Foreskin keratinocyte (primary cell): ENCODE measurements at places on chromosomes 2 and 18. TPM values are rescaled to one million over a fixed set of nuclear protein-coding genes. Genes with fewer than 3 reads are reported as not detected.

- no peak for DNase-seq
These were observed 30.9 kb upstream of the DOCK10 start for GRCh38 chr2:225073198-225073597.

DNA sequence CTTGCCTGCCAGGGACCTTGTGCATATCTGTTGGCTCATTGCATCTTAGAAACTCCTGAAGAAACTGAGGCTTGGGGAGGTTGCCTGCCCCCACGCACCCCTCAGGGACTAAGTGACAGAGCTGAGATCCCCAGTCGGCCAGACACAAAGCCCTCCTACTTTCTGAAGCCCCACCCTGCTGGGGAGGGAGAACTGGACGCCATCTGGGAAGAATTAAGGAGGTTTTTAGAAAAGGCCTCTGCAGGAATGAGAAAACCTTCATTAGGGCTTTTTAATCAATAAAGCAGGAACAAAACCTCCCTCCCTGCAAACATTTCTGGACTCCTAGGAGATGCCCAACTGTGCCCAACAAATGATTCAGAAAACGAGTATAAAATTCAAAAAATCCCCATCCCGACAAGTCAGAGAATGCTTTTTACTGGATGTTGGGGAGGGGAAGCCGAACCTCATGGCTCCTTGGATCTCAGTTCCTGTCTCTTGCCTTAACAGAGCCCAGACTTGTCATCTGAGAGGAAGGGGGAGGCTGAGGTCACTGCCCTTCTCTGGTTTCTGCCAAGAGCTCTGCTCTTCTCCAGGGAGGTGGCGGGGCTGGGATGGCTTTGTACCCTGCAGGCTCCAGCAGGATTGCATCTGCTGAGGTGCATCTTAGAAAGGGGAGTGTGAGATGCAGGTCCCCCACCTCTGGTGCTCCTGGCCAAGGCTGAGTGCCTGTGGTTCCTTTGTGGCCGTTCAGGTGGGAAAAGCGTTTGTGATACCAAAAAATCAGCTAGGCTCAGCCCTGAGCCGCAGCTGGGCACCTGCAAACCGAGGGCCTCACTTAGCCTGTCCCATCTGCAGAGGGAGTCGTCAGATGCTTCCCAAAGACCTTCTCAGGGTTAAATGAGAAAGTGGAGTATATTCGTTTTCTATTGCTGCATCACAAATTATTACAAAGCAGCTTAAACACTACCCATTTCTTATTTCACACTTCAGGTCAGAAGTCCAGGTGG is 142.4 kb downstream of the ZFP36L2 start:
- DNase-seq = peak; percentile 97

DNA sequence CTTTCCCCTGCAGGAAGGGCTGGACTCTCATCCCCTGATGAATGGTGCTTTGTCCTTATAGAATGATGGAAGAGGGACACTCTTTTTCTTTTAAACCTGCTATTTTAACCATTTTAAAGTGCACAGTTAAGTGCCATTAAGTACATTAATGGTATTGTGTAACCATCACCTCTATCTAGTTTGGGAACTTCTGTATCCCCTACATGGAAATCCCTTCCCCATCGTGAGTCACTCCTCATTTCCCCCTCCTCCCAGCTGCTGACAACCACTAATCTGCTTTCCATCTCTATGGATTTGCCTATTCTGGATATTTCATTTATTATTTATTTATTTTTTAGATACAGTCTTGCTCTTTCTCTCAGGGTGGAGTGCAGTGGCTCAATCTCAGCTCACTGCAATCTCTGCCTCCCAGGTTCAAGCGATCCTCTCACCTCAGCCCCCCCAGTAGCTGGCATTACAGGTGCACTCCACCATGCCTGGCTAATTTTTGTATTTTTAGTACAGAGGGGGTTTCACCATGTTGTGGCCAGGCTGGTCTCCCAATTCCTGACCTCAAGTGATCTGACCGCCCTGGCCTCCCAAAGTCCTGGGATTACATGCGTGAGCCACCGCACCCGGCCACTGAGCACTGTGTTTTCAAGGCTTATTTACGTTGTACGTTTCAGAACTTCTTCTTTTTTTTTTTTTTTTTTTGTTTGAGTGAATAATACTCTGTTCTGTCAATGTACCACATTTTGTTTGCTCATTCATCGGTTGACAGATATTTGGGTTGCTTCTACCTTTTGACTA is 15.8 kb downstream of the DGKD start:
- no peak for DNase-seq

GRCh38 chr2:6741229-6741628 is 124.5 kb downstream of the CMPK2 start:
- peak; percentile 61 for DNase-seq

GRCh38 chr18:61581578-61582201 is 248.5 kb downstream of the CDH20 start:
- peak; percentile 19 for DNase-seq

The ADI1 gene
- polyA plus RNA-seq = 46.7 and 46.9 TPM in 2 replicates
